ENCODE measurements at places on chromosomes 16 and 17. TPM values are rescaled to one million over a fixed set of nuclear protein-coding genes. Genes with fewer than 3 reads are reported as not detected.

The KRT16 gene
- total RNA-seq: 208 TPM

The MYLK3 gene
- not detected for total RNA-seq

The PKMYT1 gene
- 82.0 TPM for total RNA-seq

The ELMO3 gene
- 35.7 TPM for total RNA-seq

The TMC7 gene
- 2.6 TPM for total RNA-seq
